ENCODE measurements at places on chromosomes 7 and 10.
A peak's percentile ranks its signal among the peaks of the same experiment; 100 is the strongest.

- DNase-seq, result no peak
These were observed 21.8 kb downstream of the NET1 start for GRCh38 chr10:5434017-5434753.

GRCh38 chr10:95605163-95605562 lies 44.0 kb upstream of the SORBS1 start:
- DNase-seq, result no peak

DNA sequence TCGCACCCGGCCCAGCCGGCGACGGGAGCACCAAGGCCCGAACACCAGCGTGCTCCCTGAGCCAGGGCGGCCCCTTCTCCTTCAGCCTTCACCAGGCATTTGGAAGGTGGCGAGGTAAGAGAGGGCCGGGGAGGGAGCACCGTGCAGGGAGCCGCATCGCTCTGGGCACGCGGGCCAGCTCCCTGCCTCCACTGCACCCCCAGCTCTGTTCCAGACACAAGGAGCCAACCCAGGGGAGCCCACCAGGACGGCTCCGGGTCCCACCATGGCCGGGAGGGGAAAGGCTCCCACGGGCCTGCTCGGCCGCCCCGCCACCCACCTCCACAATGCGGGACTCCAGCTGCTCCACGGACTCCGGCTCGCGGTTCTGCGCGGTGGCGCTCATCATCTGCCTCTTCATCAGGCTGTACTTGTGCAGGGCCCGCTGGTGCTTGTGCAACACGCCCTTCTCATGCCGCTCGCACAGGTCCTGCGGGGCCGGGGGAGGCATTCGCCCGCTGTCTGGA lies 15.1 kb downstream of the NUDT1 start:
- no peak for DNase-seq

- peak; percentile 75 for DNase-seq
These were observed 1004.9 kb downstream of the KCNMA1 start for GRCh38 chr10:76632767-76633051.

- no peak for DNase-seq
These were observed 1303.2 kb upstream of the LRRTM3 start for GRCh38 chr10:65622608-65623007.

DNA sequence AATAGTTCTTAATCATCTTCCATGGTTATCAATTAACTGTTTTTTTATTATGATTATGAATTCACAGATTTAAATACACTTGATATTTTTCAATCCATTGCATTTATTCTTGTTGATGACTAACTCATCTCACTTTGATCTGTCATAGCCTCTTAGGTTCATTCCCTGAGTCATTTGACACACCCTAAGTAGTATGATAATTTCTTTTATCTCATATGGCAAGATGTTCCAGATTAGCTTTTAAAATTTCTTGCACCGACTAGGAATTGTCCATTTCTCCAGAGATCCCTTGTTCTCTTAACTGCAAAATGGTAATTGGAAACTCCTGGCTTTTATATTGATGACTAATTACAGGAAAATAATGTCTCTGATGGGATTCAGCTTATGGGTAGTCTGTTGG lies 87.6 kb upstream of the CCDC6 start:
- no peak for DNase-seq

- DNase-seq, result no peak
These were observed 4.3 kb upstream of the UPK3B start for GRCh38 chr7:76506081-76506440.

DNA sequence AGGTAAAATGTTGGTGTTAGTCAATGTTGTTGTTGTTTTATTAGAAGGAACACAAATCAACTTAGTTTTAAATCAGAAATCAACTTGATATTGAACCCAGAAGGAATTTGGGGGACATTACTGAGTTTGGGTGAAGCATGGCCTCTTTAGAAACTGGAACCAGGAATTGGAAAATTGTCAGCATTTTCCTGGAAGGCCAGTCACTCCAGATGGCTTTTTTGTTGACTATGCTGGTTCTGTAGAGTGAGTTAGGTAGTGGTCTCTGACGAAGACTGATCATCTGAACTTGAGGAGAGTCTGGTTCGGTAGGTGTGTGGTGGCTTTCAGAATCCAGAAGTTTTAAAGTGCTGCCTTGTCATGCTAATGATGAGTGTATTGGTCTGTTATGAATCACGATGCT lies 111.5 kb downstream of the BMPER start:
- no peak for DNase-seq

GRCh38 chr7:100859856-100860255 lies 7.3 kb upstream of the TRIP6 start:
- DNase-seq, result no peak

- no peak for DNase-seq
These were observed 47.9 kb downstream of the COL1A2 start for GRCh38 chr7:94442639-94443038.

DNA sequence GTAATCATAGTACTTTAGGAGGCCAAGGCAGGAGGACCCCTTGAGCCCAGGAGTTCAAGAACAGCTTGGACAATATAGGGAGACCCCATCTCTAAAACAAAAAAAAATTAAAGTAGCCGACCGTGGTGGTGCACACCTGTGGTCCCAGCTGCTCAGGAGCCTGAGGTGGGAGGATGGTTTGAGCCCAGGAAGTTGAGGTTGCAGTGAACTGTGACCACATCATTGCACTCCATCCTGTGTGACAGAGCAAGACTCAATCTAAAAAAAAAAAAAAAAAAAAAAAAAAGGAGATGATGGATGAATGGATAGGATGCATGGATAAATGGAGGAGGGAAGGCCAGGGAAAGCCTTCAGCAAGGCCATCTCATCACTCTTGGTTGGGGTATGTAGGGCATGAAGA lies 33.4 kb upstream of the BMPR1A start:
- no peak for DNase-seq

DNA sequence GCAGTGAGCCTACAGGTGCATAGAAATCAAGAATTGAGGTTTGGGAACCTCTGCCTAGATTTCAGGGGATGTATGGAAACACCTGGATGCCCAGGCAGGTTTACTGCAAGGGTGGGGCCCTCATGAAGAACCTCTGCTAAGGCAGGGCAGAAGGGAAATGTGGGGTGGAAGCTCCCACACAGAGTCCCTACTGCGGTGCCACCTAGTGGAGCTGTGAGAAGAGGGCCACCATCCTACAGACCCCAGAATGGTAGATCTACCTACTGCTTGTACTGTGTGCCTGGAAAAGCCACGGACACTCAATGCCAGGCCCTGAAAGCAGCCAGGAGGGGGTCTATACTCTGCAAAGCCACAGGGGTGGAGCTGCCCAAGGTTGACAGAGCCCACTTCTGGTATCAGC lies 533.5 kb downstream of the GPAM start:
- DNase-seq, result no peak

DNA sequence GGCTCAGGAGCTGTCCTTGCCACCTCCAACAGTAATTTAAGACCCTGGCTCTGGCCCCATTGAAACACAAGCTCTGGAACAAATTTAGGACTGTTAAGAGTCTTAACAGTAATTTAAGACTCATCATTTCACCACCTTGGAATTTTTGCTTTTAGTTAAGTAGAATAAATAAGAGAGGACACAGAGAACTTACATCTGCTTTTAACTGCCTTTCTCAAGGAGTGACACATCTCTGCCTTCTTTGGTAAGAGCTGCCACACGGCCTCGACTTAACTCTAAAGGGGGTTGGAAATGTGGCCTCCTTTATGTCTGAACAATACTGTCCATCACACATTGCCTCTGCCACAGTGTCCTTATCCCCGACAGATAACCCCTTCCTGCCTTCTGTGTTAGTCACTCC lies 77.9 kb downstream of the HERPUD2 start:
- DNase-seq, result no peak

All from DMS153 (cell line).